ENCODE measurements at places on chromosomes 6 and 20.

DNA sequence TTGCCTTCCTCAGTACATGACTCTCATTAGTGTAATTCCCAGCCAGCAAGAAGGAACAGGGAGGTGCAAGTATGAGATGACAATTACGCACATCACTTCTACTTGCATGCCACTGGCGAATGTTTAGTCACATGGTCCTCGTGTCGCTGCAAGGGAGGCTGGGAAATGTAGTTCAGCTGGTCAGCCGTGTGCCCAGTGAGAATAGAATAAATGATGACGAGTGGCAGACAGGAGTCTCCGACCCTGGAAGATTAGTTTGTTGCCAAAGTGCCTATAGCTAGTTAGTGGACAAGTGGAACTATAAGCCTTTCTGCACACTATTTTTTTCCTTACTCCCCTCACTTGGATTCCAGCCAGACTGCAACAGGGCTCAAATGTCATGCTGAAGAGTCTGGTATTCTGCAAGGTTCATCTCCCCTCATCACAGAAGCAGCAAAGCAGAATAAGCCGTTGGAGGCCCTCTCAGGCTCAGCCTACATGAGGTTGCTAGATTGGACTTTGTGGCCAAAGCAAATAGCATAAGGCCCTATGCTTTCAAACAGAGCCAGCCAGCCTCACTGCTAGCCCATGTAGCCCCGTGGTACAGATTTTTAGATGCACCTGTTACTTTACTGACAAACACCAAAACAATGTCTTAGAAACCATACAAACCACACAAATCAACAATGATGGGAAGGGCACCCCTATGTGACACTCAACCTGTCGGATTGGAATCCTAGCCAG, 9.7 kb downstream of the LINC00237 start:
- DNase-seq, result no peak

- DNase-seq, result no peak
These were observed 168.7 kb upstream of the PRSS16 start for GRCh38 chr6:27078734-27079357.

DNA sequence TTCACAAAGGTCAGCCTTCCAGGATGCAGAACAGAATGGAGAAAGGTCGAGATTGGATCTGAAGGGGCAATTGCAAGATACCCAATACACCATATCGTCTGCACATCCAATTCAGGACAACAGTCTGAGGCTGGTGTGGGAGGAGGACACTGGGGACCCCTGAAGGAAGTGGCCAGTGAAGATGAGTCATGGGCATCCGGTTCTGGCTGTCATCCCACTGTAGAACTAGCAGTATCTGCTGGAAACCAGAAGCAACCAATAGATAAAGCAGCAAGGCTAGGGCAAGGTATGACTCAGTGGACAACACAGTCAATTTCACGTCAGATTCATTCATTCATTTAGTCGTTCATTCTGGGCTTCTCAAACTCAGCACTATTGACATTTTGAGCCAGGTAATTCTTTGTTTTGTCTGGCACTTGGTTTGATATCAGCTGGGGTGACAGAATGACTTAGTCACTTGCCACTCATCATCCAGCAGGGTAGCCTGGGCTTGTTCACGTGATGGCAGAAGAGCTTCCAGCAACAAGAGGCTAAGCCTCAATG, 30.3 kb upstream of the SHLD1 start:
- no peak for DNase-seq

DNA sequence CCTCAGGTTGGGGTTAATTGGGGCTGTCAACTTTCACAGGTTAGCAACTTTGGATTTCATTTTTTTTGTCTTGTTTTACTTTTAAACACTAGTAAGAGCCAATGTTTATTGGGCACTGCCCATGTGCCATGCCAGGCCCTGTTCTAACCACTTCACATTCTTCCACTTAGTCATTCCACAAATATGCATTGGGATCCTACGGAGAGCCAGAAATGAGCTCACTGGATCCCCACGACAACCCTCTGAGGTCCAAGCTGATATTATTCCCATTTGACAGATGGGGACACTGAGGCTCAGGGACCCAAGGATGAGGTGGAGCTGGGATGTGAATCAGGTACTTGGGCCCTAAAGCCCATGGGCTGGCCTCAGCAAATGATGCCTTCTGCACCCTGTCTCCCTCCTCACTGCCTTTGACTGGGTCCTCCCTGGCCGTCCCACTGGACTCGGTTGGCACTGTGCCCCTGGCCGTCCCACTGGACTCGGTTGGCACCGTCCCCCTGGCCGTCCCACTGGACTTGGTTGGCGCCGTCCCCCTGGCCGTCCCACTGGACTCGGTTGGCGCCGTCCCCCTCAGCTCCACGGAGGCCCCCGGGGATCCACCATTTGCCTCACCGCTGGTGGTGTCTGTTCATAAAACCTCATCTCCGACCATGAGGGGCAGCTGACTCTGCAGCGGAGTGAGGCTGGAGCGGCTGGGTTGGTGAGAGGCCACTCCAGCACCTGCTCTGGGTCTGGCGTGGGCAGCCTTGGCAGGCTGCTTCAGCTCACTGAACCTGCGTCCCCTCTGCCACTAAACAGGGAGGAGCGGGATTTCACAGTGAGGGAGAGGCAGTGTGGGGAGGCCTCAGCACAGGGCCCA, 4.8 kb upstream of the PMEPA1 start:
- no peak for DNase-seq

DNA sequence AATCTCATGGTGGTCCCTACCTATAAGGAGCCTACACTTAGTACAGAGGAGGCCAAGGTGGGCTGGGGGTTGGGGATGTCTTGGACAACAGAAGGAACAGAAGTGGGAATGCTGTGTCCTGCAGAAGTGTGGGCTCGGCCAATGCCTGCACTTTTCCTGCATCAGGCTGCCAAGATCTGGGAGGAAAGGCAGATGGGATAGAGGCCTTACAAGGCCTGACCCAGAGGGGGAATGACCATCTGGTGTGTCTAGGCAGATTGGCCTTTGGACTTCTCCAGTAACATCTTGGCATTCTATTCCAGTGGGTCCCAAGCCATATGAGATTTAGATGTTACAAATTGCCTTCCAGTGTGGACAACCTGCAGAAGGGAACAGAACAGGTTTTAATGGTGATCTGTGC, 124.7 kb upstream of the GPR6 start:
- DNase-seq, result no peak

DNA sequence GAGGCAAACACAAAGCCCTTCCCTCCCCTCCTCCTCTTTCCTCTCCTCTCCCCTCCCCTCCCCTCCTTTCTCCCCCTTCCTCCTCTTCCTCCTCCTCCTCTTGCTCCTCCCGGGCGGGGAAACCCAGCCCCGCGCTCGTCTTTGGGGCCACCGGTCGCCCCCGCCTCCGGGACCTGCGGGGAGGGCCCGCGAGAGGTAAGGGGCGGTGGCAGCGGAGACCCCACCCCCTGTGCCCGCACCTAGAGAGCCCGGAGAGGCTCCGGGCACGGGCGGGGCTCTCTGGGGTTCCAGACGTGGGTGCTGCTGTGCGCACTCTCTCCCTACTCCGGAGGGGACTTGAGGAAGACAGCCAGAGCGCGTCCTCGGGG, at the start of gene RIN2:
TSS of gene RIN2 (plus strand) at position 126 of the 368 bp plus-strand sequence. CDS start 131,344 bp downstream, outside the sequence.
- no peak for DNase-seq

DNA sequence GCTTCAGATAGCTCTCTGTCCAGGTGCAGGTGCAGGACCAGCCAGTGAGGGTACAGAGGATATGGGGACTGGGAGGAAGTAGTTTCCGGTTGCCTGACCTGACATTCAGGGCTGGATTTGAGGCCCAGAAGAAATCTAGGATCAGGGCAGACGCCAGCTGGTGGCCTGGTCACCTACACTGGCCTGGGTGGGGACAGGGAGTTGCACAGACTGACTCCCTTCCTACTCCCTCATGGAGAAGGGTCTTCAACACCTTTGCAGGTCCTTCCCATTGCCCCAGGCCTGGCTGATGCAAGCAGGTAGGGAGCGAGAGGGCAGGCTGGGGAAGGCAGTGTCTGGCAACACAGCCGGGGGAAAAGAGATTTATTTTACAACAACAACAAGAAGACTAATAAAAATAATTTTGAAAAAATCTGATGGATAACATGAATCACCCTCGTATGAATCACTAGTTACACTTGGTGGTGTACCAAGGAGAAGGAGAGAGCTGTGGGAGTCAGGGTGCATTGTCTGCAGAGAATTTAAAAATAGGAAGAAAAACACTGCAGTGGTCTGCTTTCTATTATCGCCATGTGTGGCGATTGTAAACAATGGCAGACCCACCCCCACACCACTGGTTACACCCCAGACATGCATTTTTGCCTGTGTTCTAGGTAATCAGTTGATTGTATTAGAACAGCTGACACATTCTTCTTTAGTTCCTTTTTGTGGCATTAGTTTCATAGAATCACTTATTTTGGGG, 62.3 kb upstream of the SNX9 start:
- no peak for DNase-seq

GRCh38 chr20:57211406-57211805, 55.0 kb downstream of the BMP7 start:
- DNase-seq, result no peak

GRCh38 chr6:53398247-53399026, 49.7 kb upstream of the ELOVL5 start:
- no peak for DNase-seq

- no peak for DNase-seq
These were observed 217.4 kb upstream of the SLC35B3 start for GRCh38 chr6:8652710-8653109.

DNA sequence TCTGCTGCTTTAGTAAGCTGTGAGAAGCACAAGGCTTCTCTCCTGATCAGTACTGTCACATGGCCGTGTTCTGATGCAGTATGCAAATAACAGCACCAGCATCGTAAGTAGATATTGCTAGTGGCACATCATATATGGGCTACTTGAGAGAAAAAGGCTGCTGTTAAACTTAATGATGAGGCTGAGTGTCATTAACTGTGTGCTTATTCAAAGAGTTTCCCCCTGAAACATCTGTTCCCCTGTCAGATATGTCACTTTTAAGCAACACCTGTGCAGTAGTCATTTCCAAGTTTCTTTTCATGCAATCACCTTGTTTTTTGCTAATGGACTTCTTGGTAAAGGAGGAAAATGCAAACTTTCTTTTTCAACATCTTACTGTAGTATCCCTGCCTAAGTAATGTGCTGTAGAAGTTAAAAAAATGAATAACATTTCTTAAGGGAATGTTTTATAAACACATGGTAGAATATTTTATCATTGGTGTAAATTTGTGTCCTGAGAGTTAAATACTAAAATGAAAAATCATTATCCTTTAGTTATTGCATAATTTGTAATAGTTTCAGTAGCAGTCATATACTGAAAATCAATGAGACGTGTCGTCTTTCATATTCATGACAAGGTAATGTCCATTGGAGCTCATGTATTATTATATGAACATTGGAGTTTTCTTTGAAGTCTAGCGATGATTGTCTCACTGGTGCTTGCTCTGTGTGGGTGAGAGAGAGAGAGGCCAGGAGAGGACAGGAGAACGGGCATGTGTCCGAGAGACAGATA, 366.3 kb downstream of the CDKAL1 start:
- no peak for DNase-seq

- DNase-seq, result no peak
These were observed 261.7 kb upstream of the NOX3 start for GRCh38 chr6:155717374-155717773.

DNA sequence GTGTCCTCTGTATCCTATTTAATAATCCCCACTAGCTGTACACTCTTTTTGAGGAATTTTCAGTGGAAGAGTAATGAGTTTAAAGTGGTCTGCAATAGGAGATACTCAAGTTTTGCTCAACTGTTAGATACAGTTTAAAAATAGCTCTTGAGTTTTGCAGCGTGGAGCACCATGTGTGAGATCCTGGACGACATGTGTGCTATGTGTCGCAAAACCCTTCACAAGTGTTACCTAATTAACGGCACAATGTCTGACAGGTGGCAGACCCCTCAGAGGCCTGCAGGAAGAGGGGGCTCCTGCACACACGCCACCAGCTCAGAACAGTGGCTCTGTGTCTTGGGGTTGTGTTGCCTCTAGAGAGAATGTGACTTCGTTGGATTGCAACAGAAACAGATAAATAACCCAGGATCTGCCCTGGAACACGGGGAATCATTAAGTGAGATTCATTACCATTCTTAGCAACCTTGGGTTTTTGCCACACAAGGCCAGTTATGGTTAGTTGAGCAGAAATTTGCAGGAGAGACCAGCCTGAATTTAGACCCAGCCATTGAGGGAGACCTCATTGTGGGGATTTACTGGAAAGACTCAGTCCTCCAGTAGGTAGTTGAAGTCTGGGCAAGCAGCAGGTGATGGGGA, 73.8 kb downstream of the SASH1 start:
- DNase-seq, result no peak

- DNase-seq, result no peak
These were observed 19.5 kb downstream of the KATNA1 start for GRCh38 chr6:149628875-149629510.

DNA sequence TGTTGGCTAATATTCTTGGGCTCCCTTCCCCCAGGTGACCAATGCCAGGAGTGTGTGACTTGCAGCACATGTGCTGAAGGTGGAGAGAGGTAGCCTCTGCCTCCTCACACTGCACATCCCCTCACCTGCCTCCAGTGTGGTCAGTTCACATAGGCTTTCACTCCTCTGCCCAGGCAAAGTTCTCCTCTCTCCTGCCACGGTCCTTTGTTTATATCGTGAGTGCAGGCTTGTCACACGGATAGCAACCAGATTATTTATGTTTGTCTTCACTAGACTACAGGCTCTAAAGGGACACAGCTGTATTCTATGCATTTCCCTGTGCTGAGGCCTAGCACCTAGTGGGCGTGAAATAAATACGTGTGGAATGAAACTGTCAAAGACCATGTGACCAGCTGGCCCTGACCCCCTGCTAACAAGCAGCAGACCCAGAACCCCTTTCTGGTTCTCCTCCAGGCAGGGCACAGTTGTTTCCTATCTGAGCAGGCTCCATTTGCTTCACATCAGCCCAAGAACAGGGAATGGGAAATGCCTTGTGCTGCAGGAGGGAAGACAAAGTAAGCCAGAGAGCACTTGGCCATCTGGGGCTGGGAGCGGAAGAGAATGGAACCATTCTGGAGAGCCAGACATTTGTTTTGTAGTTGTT, 42.3 kb downstream of the UNC5CL start:
- no peak for DNase-seq

DNA sequence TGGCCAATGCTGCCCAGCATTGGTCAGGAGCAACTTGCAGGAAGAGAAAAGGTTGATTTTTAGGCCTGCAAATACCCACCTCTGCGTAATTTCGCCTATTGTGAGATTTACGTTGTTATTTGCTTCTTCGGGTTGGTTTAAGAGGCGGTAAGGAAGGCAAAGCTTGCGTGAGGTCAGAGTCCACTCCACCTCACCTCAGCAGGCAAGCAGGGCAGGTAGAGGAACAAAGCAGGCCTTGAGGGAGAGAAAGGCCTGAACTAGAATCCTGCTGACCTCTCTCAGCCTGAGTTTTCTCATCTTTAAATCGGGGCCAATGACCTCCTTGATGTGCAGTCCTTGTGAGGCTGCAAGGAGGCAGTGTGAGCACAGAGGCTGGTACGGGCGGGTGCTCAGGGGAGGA, 239.1 kb downstream of the CDC5L start:
- no peak for DNase-seq

GRCh38 chr6:150537491-150537890, 62.2 kb upstream of the PLEKHG1 start:
- DNase-seq, result no peak

Data from GM18507 (cell line).